ENCODE measurements at places on chromosomes 6 and 20.

- DNase-seq, result peak; percentile 27
Measured at GRCh38 chr6:33008944-33009861, at the start of gene HLA-DOA. Gene HLA-DOA (minus strand): TSS chr6:33009591.

- no peak for DNase-seq
Measured at GRCh38 chr20:48287021-48287494, 501.8 kb upstream of the SULF2 start.

- DNase-seq, result no peak
Measured at GRCh38 chr20:57615445-57615811, 4.8 kb downstream of the ZBP1 start.

- no peak for DNase-seq
Measured at GRCh38 chr6:32196682-32197616, 4.5 kb upstream of the GPSM3 start.

- DNase-seq, result peak; percentile 78
Measured at GRCh38 chr6:26329763-26330511, 35.1 kb upstream of the BTN3A2 start.

- DNase-seq, result no peak
Measured at GRCh38 chr6:30829033-30829432, 55.3 kb upstream of the DDR1 start.

DNA sequence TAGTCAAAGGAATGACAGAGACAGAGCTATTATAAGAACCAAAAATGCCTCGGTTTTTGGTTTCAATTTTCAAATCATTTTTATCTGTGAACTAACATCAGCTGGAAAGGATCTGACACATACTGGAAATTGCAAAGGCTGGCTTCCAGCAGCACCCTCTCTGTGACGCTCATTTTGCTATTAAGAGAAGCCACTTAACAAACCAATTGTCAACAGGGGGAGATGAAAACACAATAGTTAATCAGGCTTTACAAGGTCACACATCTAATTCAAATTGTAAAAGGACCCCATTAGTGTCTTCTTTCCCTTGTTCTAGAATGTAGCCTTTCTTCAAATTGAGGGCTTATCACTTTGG lies 160.5 kb downstream of the TFAP2B start:
- DNase-seq, result no peak

- DNase-seq, result no peak
Measured at GRCh38 chr20:62586799-62587198, 55.5 kb upstream of the SLCO4A1 start.

- DNase-seq, result no peak
Measured at GRCh38 chr6:142752348-142752747, 192.6 kb downstream of the HIVEP2 start.

- no peak for DNase-seq
Measured at GRCh38 chr6:126764671-126765070, 353.8 kb upstream of the RSPO3 start.

- DNase-seq, result no peak
Measured at GRCh38 chr6:24903681-24904080, 32.1 kb downstream of the RIPOR2 start.

All from stimulated activated naive CD4-positive, alpha-beta T cell (primary cell).